ENCODE measurements at places on chromosomes 5 and 9.
A peak's percentile ranks its signal among the peaks of the same experiment; 100 is the strongest.

DNA sequence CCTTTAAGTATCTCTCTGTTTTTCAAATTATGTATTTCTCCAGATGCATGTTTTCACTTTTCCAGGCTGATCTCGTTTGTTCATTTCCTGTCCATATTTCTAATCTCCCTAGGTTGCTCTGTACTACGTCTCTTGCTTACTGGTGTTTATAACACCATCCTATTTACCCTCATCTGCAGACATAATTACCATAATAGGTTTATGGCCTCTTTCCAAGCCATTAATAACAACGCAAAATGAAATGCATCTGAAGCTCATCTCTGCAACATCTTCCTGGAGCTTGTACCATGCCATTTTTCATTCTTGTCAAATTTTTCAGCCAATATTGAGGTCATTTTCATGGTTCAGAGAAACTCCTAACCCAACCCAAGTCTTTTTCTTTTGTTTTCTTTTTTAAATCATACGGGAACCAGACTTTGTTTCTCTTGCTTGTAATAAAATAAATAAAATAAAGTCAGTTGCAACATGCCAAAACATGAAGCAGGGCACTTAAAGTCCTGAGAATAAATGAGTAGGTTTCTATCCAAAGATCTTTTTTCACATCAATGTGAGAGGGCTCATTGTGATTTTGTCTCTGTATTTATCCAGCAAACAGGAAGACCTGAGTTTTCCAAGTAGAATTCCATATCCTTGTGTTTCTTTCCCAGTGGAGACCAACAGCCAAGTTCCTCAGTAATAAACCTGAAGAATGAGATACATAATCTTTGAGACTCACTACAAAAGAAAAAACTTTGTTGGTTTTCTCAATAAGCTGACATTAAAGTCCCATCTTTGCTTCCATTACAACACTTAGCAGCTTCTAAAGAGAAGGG, 37.0 kb downstream of the DPYSL3 start:
- DNase-seq, result peak; percentile 58

DNA sequence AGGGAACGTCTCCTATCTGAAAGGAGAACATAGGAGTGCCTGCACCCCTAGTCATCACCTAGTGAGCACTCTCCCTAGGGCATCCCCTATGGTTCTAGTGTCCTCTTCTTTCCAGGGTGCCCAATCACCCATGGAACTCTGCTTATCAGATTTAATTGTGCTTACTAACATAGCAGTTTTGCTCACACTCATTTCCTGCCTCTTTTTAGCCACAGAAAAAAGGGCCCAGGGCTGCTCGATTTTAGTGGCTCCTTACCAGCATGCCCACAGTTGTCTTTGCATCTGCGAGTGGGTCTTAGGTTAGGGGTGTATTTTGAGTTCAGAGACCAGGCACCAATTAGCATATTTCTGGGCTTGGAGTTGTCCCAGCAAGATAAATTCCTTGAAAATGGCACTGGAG, 1110.2 kb downstream of the TAF11L14 start:
- DNase-seq, result no peak

DNA sequence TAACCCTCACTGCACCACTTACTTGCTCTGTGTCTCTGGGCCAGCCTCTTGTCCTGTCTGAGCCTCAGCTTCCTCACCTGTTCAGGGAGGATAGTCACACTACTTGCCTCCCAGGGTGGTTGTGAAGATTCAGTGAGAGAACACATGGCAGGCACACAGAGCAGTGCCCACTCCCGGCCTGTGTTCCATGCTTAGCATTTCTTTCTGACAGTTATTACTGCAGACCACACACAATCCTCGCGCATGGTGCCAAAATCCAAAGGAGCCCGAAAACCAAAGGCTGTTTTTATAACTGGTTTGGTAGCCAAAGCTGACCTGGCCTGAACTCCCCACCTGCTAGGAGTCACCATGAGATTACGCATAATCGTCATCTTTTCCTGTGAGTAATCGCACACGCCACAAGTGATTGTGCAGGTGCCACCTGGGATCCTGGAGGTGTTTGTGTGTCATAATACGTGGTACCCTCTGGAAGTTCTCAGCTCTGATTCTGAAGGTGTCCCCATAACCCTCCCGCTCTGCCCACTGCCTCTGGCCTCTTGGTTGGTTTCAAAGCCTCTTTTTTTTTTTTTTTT, 84.6 kb upstream of the FBXW11 start:
- no peak for DNase-seq

- no peak for DNase-seq
Observed at GRCh38 chr9:104950838-104951237, 22.9 kb upstream of the ABCA1 start.

DNA sequence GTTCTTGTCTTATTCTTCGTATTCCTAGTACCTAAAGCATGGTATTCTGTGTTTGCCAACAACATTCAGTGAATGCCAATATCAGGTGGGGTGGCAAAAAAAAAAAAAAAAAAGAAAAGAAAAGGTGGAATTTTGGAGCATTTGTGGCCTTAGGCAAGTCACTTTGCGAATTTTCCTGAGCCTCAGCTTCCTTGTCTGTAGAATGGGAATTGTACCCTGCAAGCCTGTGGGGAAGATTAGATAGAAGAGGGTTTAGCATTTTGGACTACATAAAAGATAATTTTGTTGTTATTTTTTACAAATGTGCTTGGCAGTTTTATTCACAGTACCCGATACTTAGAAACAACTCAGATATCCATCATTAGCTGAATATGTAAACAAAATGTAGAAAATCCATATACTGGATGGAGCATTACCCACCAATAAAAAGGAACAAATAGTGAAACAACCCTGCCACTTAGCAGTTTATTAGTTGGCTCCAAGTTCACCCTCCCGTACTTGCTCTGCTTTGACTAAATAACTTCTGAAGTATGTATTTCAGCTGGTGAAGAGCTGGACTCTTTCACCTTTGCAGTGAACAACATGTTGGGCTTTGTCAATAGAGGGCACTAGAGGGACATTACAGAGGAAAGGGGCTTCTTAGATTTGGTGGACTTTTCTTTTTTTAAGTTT, 13.6 kb downstream of the UBE2D2 start:
- DNase-seq, result peak; percentile 17

GRCh38 chr5:151134228-151134627, 23.4 kb downstream of the ANXA6 start:
- DNase-seq, result no peak

GRCh38 chr5:136098176-136098575, 34.5 kb upstream of the SMAD5 start:
- no peak for DNase-seq

GRCh38 chr5:152331006-152331405, 74.1 kb downstream of the NMUR2 start:
- no peak for DNase-seq

All from NCI-H1436 (cell line).